ENCODE measurements at places on chromosomes 3 and 15. TPM values are rescaled to one million over a fixed set of nuclear protein-coding genes. Genes with fewer than 3 reads are reported as not detected.

- no peak for DNase-seq
Measured at GRCh38 chr3:29241855-29242254, 39.0 kb upstream of the RBMS3 start.

DNA sequence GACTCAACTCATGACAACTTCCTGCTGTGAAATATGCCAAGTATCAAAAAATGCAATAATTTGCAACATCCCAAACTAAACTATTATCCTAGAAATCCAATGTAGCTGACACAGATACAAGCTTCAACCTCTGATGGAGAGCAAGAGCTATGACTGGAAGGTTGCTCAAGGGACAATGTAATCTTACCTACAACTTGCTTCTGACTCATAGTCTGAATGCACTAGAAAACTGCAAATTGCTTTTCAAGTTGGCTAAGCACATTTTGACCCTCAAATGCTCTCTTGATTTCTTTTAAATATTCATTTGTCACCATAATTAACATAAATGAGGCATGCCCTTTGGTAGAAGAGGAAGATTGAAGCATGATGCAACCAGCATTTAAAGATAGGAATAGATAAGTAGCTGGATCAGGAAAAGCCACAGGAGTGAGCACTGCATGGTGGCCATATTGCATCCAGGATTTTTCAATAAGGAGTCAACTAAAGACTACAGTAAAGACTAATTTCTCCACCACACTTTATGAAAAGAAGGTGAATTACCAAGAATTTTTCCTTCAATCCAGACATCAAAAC is 630.8 kb upstream of the GBE1 start:
- no peak for DNase-seq

DNA sequence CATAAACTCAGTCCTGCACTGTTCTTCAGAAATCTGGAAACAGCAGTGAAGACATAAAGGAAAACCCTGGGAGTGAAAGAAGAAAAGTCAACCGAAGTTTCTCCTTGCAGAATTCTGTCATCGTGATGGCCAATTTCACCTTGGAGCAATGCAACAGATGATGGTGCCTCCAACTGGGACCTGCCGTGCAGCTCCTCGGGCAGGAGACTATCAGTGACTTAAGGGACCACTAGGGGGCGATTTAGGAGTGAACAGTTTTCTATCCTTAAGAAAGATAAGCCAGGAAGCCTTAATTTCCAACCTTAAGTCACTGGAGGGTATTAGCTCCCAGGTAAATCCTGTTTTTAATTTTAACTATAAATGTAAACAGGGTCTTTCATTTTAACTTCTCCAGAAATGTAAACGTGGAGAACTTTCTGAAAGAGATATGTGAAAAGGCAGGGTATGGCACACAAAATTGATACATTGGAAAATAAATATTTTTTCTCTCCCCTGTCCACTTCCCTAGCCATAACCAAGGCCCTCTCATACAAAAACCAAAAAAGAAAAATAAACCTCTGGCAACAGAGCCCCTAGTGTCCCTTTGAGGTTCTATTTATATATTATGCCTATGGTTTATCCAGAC is 116.3 kb downstream of the PDZRN3 start:
- peak; percentile 64 for DNase-seq

- no peak for DNase-seq
Measured at GRCh38 chr15:68560501-68561113, 18.2 kb upstream of the CORO2B start.

GRCh38 chr3:172388412-172389078 is 59.7 kb downstream of the GHSR start:
- DNase-seq, result no peak

GRCh38 chr15:88981244-88982215 is 68.4 kb upstream of the MFGE8 start:
- DNase-seq, result peak; percentile 91

Gene GUCA1C
- 3.9 TPM for total RNA-seq
